SK-N-SH (cell line): ENCODE measurements at places on chromosomes 16 and 17. TPM values are rescaled to one million over a fixed set of nuclear protein-coding genes. Genes with fewer than 3 reads are reported as not detected.

The CASKIN1 gene
- polyA plus RNA-seq: 1.4 and 1.7 TPM in 2 replicates

The HBQ1 gene
- polyA plus RNA-seq: 2.7 and 5.2 TPM in 2 replicates

The ZPBP2 gene
- polyA plus RNA-seq: not detected in 2 replicates

The CCL5 gene
- 0.23 and 0.57 TPM in 2 replicates for polyA plus RNA-seq

DNA sequence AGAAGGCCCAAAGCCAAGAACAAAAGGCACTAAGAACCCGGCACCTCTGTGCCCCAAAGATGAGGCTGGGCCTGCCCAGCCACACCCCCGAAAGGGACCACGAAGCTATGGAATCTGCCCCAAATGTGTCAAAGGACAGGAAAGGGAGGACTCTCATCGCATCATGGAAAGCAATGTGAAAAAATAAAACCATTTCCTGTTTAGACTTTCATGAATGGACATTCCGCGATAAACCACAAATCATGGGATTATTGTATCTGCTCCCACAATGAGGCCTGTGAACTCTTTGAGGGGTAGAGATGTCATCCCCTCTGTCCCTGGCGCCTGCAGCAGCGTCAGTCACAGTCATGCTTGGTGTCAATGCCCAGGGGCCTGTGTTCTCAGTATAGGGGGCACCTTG is 135.0 kb downstream of the COPRS start:
- H3K27ac ChIP-seq: no peak overlapping the region
- DNase-seq: no peak
- no peaks in the 10 kb centered on the region for H3K27me3 ChIP-seq
- no peak overlapping the region for H3K4me3 ChIP-seq

DNA sequence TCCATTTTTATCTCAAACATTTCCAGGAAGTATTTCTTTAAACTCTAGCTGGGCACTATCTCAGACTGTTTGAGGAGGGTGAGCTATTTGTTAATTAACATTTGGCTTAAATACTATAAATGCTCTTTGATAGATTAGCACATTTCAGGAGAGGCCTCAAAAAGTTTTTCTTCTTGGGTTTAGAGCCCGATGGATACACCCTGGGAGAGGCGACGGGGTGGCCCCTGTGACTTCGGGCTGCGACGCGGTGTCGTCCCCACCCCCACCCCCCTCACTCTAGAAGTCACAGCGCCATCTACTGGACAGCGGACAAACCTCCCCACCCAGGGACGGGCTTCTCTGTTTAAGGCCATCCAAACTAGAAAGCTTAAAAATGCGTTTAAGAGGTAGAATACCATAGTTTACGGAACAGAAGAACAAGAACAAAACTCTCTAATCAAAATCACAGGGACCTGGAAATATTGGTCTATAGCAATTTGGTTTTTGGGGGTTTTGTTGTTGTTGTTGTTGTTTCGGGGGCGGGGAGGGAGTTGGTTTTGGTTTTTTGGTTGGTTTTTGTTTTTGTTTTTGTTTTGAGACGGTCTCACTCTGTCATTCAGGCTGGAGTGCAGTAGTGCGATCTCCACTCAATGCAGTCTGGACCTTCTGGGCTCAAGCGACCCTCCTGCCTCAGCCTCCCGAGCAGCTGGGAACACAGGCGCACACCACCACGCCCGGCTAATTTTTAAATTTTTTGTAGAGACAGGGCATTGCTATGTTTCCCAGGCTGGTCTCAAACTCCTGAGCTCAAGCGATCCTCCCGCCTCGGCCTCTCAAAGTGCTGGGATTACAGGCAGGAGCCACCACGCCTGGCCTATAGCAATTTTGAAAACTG is 254.4 kb downstream of the C16orf95 start:
- peak overlapping the region; percentile 30; the same call in 1 of the 2 replicates for H3K4me3 ChIP-seq
- H3K4me1 ChIP-seq: no peaks in the 10 kb centered on the region
- H3K27me3 ChIP-seq: peaks cover 67% of the 10 kb centered on the region
- DNase-seq: peak; percentile 91
- H3K36me3 ChIP-seq: no peaks in the 10 kb centered on the region

DNA sequence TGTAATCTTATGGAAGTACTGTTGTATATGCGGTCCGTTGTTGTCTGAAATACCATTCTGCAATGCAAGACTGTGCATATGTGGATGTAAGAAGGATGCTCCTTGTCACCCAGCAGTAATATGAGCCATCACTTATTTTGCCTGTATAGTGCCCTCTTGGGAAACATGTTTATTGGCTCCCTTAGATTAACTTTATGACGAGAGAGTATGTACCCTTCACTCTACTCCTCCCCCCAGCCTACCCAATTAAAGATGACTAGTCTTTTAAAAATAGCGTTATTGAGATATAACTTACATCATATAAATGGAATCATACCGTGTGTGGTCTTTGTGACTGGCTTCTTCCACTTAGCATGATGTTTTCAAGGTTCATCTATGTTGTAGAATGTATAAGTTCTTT is 33.6 kb downstream of the FTO start:
- H3K27ac ChIP-seq: no peak overlapping the region
- DNase-seq: no peak

DNA sequence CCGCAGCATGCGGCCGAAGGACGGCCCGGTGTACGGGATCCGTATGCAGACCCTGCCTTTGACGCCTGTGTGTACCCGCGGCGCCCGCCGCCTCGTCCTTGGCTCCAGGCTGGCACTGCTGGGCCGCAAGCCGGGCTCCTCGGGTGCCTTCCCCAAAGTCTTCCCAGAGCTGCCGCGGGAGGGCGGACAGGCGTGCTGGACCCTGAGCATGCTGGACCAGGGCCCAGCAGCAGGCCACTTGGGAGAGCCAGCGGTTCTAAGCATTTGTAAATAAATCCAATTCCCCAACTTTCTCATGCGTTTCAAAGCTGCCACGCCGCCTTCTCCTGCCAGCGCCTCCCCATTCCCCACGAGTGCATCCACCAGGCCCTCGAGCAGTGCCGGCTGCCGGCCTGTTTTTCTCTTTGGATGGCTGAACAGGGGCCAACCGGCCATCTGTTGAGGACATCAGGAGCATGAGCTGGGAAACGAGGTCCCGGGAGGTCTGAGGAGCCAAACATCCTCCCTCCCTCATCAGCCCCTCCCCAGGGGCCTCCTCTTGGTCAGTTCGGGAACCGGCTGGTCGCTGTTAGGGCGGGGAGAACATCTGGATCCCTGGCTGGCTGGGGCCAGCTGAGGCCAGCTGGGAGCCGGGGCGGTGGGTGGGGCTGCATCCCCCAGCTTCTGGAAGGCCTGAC is 20.5 kb upstream of the PABPN1L start:
- H3K4me3 ChIP-seq: no peak overlapping the region
- no peaks in the 10 kb centered on the region for H3K36me3 ChIP-seq
- DNase-seq: no peak
- H3K27ac ChIP-seq: no peak overlapping the region
- H3K27me3 ChIP-seq: peaks cover 35% of the 10 kb centered on the region
- H3K4me1 ChIP-seq: no peaks in the 10 kb centered on the region; the same call in 1 of the 2 replicates

GRCh38 chr16:73058221-73058615 is 10.3 kb upstream of the ZFHX3 start:
- peak overlapping the region; percentile 74 for H3K27ac ChIP-seq
- peak; percentile 72 for DNase-seq

DNA sequence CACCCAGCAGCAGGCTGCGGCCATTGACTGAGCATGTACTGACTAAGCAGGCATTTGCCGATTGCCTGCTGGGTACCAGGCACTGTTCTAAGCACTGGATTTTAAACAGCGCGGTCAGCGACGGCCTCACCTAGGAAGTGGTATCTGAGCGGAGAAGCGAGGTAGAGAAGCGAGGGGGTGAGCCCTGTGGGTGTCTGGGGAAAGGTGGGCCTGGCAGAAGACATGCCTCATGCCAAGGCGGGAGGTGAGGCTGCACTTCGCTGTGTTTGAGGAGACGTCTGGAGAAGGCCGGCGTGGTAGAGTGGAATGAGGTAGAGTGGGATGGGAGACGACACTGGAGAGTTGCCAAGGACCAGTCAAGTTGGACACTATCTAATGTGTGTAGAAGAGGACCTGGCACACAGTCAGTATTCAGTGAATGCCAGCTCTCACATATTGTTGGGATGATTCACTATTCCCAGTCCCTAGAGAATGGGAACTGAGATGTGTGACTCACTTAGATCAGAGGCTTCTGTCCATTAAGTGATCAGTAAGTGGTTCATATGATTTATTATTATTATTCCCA is 14.4 kb downstream of the SYCE1L start:
- no peak overlapping the region for H3K4me3 ChIP-seq
- H3K27ac ChIP-seq: no peak overlapping the region
- no peak for DNase-seq
- H3K36me3 ChIP-seq: no peaks in the 10 kb centered on the region
- no peaks in the 10 kb centered on the region for H3K27me3 ChIP-seq

DNA sequence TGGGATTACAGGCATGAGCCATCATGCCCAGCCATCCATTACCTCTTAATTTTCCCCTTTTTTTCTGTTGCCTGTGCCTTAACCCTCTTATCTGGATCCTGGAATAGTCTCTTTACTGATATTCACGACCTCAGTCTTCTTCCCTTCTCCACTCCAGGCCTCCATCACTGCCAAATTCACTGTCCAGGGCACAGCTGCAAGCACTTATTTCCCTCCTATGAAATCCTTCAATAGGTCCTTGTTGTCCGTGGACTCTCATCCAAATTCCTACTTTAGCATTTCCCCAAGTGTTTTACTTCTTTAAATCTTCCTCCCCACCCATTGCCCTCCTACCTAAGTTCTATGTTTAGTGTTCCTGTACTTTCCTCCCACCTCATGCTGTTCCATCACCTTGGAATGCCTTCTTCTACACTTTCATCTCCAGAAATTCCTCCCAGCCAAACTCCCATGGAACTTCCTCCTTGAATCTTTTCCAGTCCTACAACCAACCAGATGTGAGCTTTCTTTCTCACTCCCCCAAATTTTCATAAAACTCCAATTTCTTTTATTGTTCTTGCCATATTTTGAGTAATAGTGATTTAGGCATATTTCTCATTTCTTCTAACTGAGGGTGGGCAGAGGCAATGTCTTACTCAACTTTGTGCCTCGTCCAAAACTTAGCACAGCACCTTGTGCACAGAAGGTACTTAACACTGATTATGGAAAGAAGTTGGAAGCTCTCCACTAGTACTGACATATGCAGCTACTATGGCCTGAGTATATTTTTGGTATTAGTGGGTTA is 35.3 kb downstream of the FAM20A start:
- DNase-seq: no peak
- no peaks in the 10 kb centered on the region for H3K4me1 ChIP-seq
- H3K4me3 ChIP-seq: no peak overlapping the region
- no peaks in the 10 kb centered on the region for H3K36me3 ChIP-seq
- no peak overlapping the region for H3K27ac ChIP-seq
- no peaks in the 10 kb centered on the region for H3K27me3 ChIP-seq

DNA sequence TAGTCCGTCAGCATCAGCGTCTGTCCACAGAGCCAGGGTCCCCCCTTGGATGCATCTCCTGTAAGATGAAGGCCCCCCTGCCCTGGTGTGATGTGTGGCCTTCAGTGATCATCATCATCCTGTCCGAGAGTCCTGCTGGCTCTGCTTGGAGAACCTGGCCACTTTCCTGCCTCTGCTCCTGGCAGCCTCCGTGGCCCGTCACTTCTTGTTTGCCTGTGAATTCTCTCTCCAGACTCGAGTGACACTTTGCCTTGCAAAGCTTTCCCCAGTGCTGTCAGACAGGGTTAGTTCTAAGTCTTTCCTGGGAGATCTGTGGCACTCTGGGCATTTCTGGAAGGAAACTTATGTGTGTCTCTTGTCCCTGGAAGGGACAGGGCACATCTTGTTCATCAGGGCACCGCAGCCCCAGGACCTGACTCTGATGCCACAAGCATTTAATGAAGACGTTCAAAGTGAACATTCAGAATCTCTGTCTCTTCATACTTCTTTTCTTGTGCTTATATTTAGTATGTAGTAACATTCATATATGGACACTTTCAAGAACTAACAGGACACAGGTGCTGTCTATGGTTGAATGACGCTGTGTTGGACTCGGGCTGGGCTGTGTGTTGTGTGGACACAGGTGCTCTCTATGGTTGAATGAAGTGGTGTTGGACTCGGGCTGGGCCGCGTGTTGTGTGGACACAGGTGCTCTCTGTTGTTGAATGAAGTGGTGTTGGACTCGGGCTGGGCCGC is 68.5 kb downstream of the RPTOR start:
- H3K27me3 ChIP-seq: no peaks in the 10 kb centered on the region
- H3K36me3 ChIP-seq: no peaks in the 10 kb centered on the region
- H3K4me3 ChIP-seq: no peak overlapping the region
- no peak overlapping the region for H3K27ac ChIP-seq
- DNase-seq: no peak
- peaks cover 4% of the 10 kb centered on the region; the same call in 1 of the 2 replicates for H3K4me1 ChIP-seq

DNA sequence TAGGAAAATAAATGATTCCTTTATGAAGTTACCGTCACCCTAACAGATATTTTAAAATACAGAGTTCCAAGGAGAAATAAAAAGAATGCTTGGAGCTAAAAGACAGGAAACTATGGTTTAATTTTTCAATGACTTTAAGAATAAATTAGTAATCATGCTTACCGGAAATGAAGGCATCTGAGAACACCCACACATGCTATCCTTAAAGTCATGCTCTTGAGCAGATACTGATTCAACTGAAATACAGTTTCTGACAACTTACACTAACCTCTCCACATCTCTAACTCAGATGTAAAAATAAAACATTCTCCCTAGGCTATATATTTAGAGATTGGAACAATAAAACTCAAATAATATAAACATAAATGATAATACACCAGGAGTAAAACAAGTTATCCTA is 7.8 kb downstream of the PSMD12 start:
- no peak overlapping the region for H3K4me3 ChIP-seq
- H3K36me3 ChIP-seq: peaks cover 41% of the 10 kb centered on the region
- H3K4me1 ChIP-seq: peaks cover 2% of the 10 kb centered on the region
- H3K27me3 ChIP-seq: no peaks in the 10 kb centered on the region

DNA sequence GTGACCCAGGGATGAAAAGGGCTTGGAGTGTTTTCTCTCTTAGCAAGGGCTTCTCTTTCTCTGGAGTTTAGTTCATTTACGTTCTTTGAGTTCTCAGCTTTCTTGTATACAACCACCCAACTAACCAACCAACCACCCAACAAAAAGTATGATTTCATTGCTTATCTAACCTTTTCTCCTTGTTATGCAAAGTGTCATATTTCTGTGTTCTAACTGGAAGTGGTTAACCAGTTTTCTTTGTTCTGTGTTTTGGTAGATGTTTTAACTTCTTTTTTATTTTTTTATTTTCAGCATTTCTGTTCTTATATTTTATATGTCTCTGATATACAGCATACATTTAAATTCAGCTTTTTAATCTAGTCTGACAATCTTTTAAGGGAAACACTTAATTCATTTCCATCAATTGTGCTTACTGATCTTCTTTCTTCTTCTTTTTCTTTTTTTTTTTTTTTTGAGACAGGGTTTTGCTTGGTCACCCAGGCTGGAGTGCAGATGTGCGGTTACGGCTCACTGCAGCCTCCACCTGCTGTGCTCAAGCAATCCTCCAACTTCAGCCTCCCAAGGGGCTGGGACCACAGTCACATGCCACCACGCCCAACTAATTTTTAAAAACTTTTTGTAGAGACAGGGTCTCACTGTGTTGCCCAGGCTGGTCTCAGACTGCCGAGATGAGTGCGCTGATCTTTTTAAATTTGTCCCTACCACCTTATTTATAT is 29.6 kb downstream of the NLK start:
- no peak overlapping the region for H3K4me3 ChIP-seq
- no peaks in the 10 kb centered on the region for H3K27me3 ChIP-seq
- H3K4me1 ChIP-seq: peaks cover 2% of the 10 kb centered on the region
- no peak overlapping the region for H3K27ac ChIP-seq
- H3K36me3 ChIP-seq: no peaks in the 10 kb centered on the region
